ENCODE measurements at places on chromosomes 1 and 21.

DNA sequence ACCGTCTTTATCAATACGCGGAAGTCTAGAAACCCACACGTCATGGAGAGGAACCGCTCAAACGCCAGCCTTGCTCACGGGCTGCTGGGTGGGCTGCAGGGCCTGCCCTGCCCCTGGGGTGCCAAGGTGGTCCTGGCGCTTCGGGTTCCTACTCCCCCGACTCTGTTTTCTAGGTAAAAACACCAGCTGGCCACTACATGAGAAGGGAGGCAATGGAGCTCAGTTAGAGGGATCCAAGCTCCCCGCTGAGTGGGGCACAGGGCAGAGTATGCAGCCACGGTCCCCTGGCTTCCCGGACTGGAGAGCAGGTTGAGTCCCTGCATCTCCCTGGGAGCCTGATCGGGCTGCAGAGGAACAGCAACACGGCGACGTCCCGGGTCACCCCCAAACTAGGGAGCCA is 41.2 kb upstream of the RIPK4 start:
- no peak for DNase-seq

- no peak for DNase-seq
Observed at GRCh38 chr1:13751985-13752384, 52.0 kb downstream of the PRDM2 start.

- no peak for DNase-seq
Observed at GRCh38 chr1:21106238-21106637, 70.5 kb downstream of the EIF4G3 start.

GRCh38 chr1:244954359-244954758 is 90.0 kb upstream of the HNRNPU start:
- no peak for DNase-seq

DNA sequence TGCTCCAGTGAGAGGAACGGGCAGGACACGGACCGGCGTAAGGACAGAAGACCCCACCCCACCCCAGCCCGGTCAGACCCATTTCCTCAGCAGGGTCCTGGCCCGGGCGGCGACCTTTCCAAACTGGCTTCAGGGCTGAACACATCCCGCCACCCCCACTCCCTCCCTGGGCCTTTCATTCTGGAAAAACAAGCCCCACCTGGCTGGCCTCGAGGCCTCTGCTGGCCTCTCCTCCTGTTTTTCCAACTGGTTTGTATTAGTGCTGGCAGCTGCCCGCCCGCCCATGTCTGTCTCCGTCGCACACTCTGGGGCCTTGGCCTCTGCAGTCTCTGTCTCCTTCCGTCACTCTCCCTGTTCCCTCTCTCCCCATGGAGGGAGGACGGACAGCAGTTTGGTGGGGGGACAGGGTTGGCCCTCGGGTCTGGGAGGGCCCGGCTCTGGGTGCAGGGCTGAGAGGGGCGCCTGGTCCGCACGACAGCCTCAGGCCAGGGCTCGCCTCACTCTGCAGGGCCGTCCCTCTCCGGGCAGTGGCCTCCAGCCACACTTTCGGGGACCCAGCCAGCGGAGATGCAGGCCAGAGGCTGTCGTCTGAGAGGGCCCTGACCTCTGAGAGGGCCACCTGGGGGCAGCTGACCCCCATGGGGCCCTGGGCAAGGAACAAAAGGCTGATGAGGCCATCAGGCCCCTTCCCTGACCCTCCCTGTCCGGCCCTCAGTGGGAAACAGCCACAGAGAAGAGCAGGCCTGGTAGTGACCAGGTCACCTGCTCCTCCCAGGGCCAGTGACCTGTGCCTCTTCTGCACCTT is 1.5 kb upstream of the MXRA8 start:
- no peak for DNase-seq

Data from NCI-H1930 (cell line).